ENCODE measurements at places on chromosomes 11 and 22.

GRCh38 chr11:86809561-86809960, 9.2 kb downstream of the PRSS23 start:
- no peak for DNase-seq

DNA sequence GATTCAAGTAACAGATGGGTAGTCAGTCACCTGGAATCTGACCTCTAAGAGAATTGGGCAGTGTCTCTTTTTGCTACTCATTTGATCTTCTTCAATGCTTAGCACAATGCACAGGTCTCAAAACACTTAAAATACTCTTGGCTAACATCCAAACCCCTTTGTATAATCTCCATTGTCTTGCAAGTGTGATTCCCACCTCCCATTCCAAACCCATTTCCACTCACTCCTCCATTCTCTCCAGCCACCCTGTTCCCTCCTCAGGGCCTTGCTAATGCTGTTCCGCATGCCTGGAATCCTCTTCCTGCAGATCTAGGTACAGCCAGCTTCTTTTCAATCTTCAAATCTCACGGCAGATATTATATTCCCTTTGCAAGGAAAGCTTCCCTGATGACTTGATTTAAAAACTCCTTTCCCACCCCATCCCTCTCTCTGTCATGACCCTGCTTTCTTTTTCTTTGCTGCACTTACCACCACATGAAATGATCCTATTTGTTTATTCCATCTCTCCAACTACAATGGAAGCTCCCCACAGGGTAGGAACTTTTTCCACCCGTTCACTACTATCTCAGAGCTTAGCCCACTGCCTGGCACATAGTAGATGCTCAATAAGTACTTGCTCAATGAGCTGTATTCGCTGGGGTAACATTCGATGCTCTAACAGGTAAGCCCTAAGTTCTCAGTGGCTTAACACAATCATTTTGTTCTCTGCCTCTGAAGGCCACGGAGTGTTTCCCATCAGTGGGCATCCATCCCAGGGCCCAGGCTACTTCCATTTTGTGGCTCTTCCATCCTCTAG, 121.7 kb downstream of the MN1 start:
- no peak for DNase-seq

- DNase-seq: peak; percentile 50
These were observed 626 bp upstream of the TBX10 start for GRCh38 chr11:67640021-67640757.

DNA sequence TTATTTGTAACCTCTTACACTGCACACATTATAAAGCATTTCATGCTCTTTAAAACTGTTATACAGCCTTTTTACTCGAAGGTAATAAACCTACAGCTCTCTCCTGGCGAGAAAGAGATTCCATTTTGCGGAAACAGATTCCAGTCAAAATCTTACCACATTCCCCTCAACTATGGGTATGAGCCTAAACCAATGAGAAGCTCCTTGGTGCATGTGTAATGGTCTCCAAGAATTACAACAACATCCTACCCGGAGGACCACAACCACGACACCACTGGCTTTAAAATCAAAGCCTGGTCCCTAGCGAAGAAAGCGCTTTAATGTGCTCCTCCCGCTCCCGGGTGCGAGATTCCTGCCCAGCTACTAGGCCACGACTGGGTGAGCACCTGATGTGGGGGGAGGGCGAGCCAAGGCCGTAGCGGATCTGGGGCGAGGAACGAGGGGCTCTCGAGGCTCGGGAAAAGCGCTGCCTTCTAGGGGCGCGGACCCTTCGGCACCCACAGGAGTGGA, 821 bp downstream of the CELF1 start:
- no peak for DNase-seq

GRCh38 chr11:35204614-35205013, 65.6 kb downstream of the CD44 start:
- no peak for DNase-seq

DNA sequence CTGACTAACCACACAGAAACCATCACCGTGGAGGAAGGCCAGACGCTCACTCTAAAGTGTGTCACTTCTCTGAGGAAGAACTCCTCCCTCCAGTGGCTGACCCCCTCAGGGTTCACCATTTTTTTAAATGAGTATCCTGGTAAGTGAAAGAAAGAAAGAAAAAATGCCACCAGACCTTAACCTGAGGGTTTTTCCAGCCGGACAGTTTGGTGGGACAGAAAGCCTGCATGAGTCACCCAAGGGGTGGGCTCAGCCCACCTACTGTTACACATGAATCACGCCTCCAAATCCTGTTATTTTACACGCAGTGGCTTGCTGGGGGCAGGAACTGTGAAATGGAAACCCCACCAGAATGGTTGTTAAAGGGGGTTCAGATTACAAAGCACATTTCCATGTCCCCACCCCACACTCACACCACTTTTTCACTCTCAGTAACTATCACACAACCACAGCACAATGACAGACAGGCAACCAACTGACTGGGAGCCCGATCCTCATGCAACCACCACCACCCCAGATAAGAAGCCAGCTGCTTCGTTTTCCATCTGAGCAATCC, 11.9 kb downstream of the CRTAM start:
- DNase-seq: no peak

DNA sequence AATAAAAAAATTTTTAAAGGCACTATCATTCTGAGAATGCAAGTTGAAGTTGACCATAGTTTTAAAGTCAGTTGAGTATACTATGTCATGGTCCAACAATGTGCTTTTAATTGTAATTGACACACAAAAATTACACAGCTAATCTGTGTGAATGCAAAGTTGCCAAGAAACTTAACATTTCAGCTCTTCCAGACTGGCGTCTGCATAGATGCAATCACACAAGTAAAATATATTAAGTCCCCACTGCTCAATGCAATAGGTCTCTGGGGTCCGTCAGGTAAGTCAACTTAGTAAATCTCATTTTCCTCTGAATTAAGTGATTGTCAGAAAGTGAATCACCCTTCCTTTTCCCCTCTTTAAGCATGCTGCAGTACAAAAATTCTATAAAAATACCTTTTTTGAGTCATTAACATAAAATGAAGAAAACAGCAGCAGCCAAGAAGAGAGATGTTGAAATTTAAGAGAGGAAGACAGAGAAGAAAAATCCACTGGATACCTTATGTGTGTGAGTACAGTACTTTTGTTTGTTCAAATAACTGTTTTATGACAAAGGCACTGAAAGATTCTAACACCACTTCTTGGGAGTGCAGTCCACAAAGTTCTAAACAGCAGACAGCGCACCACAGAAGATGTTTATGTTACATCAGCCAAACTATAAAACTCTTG, 5.1 kb downstream of the FZD4 start:
- DNase-seq: no peak

- no peak for DNase-seq
These were observed 3.1 kb upstream of the EHD1 start for GRCh38 chr11:64881476-64881875.

DNA sequence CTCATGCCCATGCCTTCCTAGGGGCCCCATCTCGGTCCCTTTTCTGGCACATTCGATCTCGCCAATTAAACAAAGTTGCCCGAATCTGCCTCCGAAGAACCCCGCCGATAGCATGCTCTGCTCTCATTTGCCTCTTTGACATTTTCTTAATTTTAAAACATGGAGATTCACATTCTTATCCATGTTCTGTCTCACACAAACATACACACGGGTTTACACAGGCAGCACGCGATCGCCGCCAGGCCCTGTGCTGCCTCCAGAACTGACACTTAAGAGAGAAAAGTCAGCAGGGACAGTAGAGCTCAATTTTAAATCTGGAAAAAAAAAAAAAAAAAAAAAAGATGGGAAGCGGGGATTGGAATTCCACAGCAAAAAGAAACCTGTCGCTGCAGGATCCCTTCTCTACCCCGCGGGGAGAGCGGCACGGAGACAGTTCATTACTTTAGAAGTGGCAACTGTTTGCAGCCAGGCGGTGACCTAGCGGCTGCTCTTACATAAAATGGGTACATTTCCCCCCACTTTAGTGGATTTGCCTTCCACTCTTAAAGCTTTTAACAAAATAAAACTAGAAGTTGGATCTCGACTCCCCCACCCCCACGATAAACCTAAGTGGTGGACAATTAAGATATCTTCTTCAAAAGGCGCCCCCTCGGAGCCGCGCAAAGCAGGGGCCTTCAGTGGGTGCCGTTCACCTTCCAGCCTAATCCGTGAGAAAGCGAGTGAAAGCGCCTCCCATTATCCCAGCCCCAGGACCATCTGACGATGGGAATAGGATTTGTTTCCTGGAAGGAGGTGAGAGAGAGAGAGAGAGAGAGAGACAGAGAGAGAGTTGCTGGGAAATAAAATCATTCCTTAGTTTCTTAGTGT, 13.7 kb downstream of the PAX6 start:
- no peak for DNase-seq

- DNase-seq: no peak
These were observed 297.2 kb downstream of the NTM start for GRCh38 chr11:131667566-131667965.

DNA sequence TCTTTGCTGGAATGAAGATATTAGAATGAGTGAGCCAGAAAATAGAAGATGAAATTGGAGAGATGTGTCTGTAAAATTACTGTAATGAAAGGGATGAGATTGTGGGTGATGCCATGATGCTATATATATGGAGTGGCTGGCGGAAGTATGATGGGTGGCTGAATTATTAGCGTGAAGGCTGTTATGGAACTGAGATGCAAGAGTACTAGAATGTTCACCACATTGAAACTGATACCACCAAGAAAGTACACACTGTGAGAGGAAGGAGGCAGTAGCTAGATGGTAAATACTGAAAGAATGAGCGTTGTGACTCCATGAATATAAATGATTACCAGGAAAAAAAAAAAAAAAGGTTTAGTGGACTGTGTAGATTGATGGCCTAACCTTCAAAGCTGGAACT, 411.9 kb downstream of the CNTN5 start:
- DNase-seq: no peak

- no peak for DNase-seq
These were observed 61.5 kb downstream of the MIAT start for GRCh38 chr22:26718905-26719304.

DNA sequence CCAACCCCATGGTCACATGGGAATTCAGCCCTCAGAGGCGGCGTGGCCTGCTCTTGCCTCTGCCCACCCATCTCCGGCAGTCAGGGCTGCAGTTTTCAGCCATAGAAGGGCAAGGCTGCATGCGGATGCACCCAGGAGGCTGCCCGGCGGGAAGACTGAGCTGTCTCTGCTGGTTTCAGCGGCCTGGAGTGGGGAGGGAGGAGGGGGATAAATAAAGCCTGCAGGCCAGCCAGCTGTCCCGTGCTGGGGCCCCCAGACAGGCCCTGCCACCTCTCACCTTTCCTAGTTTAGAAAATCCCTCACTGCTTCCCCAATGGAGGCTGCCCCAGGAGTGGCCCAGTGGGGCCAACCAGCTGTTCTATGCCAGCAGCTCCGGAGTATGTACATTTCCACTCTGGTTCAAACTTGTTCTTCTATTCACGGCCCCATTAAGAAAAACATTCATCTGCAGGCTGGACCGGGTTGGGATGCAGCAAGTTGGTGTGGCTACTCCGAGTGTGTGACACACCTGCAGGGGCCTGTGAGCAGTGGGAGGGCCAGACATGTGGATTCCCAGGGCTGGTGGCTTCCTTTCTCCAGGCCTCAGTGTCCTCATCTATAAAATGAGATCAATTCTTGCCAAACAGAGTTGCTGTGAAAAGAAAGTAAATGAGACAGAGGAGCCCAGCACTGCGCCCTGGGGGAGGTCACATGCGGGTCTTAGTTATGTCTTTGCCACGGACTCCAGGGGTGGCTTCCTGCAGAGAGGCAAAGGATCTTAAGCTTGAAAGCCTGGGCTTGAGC, 5.0 kb downstream of the MICALL1 start:
- DNase-seq: no peak

DNA sequence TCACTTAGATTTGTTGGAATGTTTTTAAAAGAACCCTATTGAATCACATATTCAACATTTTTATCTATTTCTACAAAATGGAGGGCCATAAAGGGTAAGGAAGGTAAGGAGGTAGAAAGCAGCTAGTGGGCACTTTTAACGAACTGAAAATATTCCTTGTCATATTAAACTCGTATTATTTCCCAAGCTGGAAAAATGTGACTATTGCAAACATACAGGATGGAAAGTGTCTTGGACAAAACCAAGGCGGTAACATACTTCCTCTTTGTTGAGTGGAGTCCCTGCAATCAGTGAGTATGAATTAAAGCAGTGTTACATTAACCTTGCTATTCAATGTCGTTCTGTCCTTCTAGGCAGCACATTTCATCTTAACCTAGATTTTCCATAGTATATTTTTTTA, 165.6 kb downstream of the RCN1 start:
- DNase-seq: no peak

- no peak for DNase-seq
These were observed 42.3 kb upstream of the RDX start for GRCh38 chr11:110338684-110339083.

GRCh38 chr11:76759092-76759491, 24.1 kb upstream of the TSKU start:
- no peak for DNase-seq

DNA sequence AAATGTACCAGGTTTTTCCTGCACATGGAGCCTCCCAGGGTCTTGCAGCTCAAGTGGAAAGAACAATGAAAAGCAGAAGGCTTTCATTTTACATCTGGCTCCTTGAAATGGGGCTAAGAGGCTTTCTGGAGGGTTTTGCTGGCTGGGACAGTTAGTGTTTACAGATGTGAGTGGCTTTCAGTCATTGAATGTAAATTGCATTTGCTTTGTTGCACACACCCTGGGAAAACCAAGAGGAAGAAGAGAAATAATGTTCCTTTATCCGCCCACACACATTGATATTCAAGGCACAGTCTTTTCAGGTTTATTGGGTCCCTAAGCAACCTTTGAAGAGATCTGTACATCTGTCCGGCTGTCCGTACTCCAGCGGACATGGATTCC, 144.5 kb downstream of the SPON1 start:
- DNase-seq: no peak

DNA sequence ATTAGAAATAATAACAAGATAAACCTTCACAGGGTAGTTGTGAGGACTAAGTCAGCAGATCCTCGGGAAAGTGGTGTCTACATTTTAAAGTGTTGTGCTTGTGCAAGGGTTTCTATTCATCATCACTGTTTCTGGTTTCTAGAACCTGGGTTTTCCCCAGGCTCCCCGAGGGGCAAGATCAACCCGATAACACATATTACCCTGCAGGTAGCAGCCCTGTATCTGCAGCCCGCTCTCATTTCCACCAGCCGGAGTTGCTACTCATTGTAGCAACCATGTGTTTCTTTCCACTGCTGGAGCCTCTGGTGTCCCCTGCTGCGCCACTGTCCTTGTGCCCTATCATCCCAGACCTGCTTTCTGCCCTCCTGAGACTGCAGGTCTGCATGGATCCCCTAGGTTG, 67.0 kb downstream of the MIAT start:
- no peak for DNase-seq

- peak; percentile 76 for DNase-seq
These were observed 8.3 kb upstream of the PPIL2 start for GRCh38 chr22:21657360-21658032.

- no peak for DNase-seq
These were observed 6.5 kb upstream of the USP28 start for GRCh38 chr11:113881856-113882255.

GRCh38 chr11:76131142-76131541, 75.2 kb downstream of the WNT11 start:
- DNase-seq: no peak

- no peak for DNase-seq
These were observed 37.3 kb downstream of the OR10A6 start for GRCh38 chr11:7893796-7894195.

GRCh38 chr11:8962841-8963240, 1.4 kb downstream of the TMEM9B start:
- no peak for DNase-seq

GRCh38 chr11:114061048-114061680, 1.7 kb downstream of the ZBTB16 start:
- DNase-seq: no peak

GRCh38 chr11:130448416-130449309, at the start of gene ADAMTS15:
ADAMTS15 (plus strand) TSS chr11:130448645; CDS start chr11:130448974, 329 bp downstream.
- DNase-seq: no peak
